Stimulated activated CD4-positive, alpha-beta T cell treated with anti-CD3 and anti-CD28 coated beads, Interleukin-4, amount 100 ng/mL, for 4 hours (primary cell): ENCODE measurements at places on chromosomes 16 and 17.

- DNase-seq, result no peak
These were observed 231.1 kb downstream of the SOX9 start for GRCh38 chr17:72351884-72352346.

DNA sequence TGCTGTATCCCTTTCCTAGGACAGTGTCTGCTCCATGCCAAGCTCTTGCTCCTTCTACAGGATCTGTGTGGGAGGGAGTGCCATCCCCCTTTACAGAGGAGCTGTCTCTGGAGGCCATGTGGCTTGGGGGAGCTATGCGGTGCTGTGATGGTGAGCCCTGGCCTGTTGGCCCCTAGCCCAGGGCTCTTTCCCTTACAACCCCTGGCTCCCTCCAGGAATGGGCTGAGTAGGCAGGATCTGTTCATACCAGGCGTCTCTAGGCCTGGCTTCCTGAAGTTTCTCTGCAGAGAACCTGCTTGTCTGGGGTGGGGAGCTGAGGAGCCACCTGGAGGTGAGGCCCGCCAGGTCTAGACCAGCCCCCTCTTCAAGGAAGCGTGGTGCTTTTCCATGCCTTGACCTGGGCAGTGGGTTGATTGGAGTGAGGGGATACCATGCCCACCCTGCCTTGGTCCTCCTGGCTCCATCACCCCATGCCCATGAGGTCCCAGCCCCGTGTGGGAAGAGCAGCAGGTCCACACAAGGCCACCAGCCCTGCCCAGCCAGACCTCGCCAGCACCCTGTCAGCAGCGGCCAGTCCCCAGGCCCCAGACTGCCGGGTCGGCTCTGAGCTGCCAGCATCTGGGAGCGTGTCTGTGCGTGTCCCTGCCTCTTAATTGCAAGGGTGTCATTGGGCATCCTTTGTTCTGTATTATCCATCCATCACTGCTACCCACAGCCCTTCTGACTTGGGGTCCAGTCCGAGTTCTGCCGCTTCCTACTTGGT, 14.7 kb downstream of the LLGL2 start:
- no peak for DNase-seq

DNA sequence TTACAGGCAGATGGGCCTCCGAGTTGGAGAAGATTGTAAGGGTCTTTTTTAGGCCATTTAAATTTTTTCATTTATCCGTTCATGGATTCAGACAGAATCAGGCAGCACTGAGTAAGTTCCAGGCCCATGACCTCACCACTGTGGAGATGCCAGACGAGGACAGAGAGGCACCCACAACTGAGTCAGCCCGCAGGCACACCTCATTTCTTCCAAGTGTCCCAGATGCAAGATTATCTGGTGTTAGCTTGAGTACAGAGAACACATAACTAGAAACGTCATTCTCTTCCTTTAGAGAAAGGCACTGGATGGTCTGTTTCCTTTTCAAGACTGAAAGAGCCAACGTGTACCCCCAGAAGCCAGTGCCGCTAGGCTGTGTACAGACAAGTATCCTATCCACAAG, 16.9 kb downstream of the CLEC16A start:
- DNase-seq, result no peak

DNA sequence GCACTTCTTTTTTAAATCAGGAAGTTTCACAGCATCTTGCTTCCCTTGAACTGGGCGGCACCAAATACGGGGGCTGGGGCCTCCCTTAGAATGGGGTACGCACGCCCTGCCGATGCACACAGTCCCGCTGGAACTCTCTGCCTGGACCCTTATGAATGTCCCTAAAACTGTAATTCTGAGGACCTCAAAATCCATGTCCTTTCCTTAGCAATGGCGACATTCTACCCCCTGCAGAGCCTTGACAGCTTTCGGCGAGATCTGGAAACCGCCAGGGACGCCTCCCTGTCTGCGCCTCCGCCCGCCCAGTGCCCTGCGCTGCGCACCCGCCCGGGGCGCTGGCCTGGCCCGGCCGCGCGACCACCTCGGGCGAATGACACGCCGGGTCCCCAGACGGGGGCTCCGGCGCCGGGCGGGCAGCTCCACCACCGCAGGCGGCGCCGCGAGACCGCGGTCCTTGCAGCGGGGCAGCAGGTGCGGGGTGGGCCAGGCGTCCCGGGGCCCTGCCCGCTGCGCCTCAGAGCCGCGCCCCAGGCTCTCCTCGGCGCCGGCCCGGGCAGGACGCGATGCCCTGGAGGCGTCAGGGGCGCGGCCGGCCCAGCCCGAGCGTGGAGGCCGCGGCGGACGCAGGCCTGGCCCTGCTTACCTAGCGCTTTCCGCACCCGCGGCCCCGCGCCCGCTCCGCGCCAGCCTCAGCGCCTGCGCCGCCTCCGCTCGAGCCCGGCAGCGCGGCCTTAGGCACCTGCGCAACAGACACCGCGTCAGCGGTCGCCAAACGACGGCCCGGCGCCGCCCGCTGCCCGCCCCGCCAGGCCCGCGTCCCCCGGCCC, 548 bp downstream of the HAGH start:
- peak; percentile 68 for DNase-seq

- no peak for DNase-seq
These were observed 134.3 kb downstream of the HAPSTR1 start for GRCh38 chr16:9225527-9226316.

DNA sequence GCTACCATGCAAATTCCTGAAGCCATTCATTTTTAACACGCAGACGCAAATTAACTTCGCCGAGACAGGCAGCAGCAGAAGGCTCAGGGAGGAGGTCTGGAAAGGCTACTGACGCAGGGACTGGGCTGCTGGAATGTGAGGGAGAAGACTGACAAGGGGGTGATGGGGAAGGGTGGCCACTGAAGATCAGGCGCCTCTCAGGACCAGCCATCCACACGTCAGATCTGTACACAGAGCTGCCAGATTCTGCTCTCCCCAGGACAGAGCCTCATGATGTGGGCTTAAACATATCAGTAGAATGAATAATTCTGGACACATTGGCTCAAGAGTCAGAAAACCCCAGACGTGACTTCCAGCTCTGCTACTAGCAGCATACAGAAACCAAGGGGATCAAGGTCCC, 25.6 kb upstream of the CLEC18B start:
- no peak for DNase-seq

DNA sequence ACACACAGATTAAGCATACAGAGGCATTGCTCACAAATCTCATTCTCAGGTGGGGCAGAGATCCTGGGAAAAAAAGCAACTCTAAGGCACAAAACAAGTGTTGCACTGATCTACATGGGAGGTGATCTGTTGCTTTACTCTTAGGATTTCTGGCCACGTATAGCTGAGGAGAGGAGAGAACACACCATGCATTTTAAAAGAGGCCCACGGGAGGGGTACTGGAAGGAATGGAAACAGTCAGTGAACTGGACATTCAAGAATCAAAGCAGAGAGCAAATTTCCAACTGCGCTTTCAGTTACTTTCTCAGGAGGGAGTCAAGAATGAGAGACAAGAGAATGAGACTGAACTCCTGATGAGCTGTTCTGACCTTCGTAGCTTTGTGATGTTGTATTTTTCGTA, 1105.9 kb downstream of the CDH8 start:
- DNase-seq, result no peak

DNA sequence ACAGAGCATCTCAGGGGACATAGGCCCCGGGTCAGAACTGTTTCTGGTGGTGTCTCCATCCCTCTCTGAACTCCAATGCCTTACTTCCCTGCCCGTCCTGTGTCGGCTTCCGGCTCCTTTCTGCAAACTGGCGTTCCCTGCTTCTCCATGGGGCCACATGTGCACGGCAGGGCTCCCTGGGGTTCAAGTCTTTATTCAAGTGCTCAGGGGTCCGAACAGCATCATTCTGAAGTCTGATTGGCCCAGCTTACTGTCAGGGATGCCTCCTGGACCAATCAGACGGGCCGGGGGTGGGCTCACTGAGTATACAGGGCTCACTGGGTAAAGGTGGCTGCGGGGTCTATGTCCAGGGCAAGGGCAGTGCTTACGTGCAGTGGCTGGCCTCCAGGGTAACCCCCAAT, 17.1 kb downstream of the C16orf82 start:
- DNase-seq, result no peak

DNA sequence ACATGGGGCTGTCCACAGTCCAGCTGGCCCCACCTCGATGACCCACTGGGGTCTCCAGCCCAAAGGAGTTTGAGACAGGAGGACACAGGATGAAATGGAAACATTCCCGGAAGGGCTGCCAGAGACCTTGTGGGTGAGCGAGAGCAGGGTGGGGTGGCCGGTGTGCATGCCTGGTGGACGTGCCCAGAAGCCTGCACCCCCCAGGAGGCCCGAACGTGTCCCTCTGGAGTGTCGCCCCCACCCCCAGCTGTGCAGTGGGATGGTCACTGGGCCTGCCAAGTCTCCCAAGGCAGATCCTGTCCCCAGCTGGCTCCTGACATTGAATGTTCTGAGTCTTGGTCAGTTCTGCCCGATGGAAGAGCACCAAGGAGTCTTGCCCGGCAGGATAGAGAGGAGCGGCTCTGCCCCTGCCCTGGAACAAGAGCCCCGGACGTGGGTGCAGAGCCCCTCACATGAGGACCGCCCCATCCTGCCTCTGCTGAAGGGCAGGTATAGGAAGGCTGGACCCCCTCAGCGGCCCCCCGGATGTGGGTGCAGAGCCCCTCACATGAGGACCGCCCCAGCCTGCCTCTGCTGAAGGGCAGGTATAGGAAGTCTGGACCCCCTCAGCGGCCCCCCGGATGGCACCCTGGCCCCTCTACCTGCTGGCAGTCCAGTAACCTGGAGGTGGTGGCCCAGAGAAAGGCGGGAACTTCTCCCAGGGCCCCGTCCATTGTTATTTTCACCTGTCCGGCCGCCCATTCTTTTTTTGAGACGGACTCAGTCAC, 3.1 kb upstream of the CAPN15 start:
- no peak for DNase-seq

- DNase-seq, result no peak
These were observed 33.6 kb upstream of the ATF7IP2 start for GRCh38 chr16:10352262-10352661.

GRCh38 chr17:21089933-21090901, 36.5 kb upstream of the DHRS7B start:
- no peak for DNase-seq

DNA sequence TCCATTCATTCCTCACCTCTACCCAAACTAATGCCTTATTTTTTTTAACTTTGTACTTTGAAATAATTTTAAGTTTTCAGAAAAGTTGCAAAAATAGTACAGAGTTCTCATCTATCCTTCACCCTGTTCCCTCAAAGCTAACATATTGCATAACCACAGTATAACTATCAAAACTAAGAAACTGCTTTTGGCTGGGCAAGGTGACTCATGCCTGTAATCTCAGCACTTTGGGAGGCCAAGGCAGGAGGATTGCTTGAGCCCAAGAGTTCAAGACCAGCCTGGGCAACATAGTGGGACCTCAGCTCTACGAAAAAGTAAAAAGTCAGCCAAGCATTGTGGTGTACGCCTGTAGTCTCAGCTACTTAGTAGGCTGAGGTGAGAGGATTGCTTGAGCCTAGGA, 147.7 kb downstream of the SKAP1 start:
- no peak for DNase-seq
